ENCODE measurements at places on chromosomes 7 and 10.

DNA sequence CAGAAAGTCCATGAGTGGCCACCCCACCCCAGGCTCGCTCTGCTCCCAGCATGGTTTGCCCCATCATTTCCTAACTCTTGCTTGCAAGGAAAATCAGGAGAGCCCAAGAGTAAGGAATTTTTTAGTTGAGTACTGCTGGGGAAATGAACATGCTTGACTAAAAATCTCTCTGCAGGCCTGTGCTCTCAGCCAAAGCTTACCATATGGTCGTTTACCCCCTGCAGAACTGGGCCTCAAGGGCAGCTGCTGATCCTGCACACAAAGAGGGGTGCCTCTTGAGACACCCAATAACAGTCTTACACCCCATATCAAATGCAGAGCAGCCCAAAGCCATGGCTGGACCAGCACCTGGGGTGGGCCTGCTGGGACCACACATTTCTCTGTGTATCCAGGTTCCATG is 183.2 kb downstream of the CXCL12 start:
- no peak for DNase-seq

GRCh38 chr7:7709291-7709690 is 9.1 kb downstream of the RPA3 start:
- DNase-seq = no peak

DNA sequence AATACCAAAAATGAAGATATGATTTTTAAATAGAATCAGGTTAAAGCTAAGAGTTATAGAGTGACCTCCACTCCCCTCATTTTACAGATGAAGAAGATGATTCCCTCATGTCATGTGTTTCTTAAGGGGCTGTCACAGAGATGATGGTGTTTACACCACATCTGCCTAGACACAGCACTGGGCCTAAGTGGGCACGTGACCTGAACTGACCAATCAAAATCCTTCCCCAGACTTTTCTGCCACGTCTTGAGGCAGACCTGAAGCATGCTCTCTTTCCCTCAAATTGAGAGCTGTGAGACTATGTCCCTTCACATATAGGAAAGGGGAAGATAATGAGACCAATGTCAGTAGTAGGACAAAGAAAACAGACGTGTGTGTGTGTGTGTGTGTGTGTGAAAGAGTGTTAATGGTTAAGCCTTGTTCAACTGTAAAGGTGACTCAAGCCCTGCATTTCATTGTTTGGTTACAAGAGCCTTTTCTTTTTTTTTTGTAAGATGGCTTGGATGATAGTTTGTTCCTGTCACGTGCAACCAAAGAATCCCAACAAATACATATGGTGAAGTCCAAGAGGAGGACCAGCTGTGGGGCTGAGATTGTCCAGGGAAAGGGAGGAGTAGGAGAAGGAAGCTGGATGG is 172.8 kb upstream of the AOAH start:
- DNase-seq = no peak

- DNase-seq = no peak
Observed at GRCh38 chr10:646118-646524, 43.3 kb downstream of the DIP2C start.

All from fibroblast of skin of right biceps (primary cell).